Chondrocyte (in vitro differentiated cells): ENCODE measurements at places on chromosomes 5 and 9. TPM values are rescaled to one million over a fixed set of nuclear protein-coding genes. Genes with fewer than 3 reads are reported as not detected.

Gene VPS13A
- 54.1 to 64.1 TPM (median 57.7 TPM) in 3 replicates for total RNA-seq

DNA sequence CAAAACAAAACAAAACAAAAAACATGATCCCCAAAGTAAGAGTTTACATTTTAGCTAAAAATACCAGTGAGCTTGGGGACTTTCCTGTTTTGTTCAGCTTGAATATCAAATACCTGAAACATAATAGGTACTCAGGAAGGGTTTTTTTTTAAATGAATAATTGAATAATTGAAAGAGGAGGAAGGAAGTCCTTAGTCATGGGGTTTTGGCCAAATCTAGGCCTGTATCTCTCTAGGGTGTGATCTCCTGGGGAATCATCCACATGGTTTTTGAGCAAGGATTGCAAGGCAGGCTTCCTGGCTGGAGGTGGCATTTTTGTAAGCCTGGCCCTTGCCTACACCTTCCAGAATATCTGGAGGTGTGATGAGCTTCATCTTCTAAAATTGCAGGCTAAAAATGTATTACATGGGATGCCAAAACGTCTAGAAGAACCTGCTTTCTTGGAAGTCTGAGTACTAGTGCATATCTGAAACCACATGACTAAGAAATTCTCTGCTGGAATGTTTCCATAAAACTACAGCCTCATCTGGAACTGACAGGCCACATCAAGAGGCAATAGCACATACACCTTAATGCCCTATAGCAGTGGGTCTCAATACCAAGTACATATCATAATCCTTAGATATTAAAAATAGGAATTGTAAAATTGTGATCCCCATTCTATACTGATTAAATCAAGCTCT is 10.4 kb downstream of the C9 start:
- DNase-seq = no peak
- H3K4me3 ChIP-seq = no peak overlapping the region
- peaks cover 10% of the 10 kb centered on the region for H3K27me3 ChIP-seq
- no peak overlapping the region for H3K27ac ChIP-seq
- no peaks in the 10 kb centered on the region for H3K4me1 ChIP-seq

Gene MEGF10
- total RNA-seq = 6.6 to 10.8 TPM (median 7.8 TPM) in 3 replicates

- DNase-seq = no peak
- peaks cover 33% of the 10 kb centered on the region for H3K4me1 ChIP-seq
- no peaks in the 10 kb centered on the region for H3K27me3 ChIP-seq
- H3K4me3 ChIP-seq = peak overlapping the region; percentile 29
- peak overlapping the region; percentile 80 for H3K27ac ChIP-seq
These were observed 60.8 kb downstream of the TTLL11 start for GRCh38 chr9:122032346-122032745.

GRCh38 chr9:121399126-121399882 is 29.3 kb upstream of the STOM start:
- no peak for DNase-seq
- H3K4me3 ChIP-seq = no peak overlapping the region
- H3K4me1 ChIP-seq = peaks cover 22% of the 10 kb centered on the region
- H3K27ac ChIP-seq = peak overlapping the region; percentile 76

DNA sequence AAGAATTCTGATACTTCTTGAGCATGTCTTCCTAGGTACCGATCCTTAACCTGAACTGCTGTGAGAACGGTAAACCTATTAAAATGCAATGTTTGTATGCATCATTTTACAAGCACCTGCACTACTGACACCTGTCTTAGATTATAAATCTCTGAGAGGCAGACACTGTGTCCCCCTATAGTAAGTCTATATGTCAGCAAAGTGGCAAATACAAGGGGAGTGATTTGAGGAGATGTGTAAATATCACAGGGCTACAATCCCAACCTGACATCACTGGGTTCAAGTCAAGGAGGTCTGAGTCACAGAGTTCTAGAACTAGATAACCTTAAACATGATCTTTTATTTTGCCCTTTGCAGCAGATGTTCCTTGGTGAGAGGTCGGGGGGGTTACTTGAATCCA is 64.1 kb downstream of the ANKH start:
- no peak for DNase-seq
- no peak overlapping the region for H3K4me3 ChIP-seq
- peaks cover 33% of the 10 kb centered on the region for H3K4me1 ChIP-seq
- H3K27ac ChIP-seq = no peak overlapping the region

DNA sequence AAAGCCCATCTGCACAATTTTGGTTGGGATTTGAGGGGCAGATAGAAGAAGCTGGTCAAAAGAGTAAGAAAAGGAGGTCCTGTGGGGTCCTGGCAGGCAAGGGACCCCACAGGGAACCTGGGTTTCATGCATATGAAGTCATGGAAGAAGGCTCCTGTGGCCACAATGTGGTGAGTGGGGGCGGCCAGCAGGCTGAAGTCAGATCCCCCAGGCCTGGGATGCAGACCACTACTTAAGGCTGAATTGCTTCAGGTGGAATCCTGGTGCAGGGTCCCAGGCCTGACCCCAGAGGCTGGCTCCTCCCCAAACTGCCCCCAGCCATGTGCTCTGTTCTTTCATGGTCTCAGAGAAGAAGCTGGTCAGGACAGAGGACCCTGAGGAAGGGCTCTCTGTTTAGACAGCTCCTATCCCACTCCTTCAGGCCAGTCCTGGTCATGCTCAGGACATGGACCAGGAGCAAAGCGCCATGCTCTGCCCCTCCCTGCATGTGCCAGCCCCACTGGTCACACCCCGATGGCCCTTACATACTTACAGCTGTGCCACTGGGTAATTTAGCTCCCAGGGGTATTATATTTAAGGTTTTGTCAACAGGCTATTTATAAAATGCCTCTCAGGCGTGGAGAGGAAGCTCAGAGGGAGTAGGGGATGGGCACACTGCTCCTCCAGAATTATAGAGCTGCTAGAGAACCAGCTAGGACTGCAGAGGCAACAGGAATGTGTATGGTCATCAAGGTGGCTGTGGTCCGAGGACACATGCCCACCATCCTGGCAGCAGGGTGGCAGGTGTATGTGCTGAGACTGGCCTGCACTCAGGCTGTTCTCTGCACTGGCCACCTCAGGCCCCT is 33.4 kb downstream of the C5orf15 start:
- peaks cover 10% of the 10 kb centered on the region for H3K4me1 ChIP-seq
- H3K36me3 ChIP-seq = no peaks in the 10 kb centered on the region
- no peaks in the 10 kb centered on the region for H3K27me3 ChIP-seq
- DNase-seq = no peak

DNA sequence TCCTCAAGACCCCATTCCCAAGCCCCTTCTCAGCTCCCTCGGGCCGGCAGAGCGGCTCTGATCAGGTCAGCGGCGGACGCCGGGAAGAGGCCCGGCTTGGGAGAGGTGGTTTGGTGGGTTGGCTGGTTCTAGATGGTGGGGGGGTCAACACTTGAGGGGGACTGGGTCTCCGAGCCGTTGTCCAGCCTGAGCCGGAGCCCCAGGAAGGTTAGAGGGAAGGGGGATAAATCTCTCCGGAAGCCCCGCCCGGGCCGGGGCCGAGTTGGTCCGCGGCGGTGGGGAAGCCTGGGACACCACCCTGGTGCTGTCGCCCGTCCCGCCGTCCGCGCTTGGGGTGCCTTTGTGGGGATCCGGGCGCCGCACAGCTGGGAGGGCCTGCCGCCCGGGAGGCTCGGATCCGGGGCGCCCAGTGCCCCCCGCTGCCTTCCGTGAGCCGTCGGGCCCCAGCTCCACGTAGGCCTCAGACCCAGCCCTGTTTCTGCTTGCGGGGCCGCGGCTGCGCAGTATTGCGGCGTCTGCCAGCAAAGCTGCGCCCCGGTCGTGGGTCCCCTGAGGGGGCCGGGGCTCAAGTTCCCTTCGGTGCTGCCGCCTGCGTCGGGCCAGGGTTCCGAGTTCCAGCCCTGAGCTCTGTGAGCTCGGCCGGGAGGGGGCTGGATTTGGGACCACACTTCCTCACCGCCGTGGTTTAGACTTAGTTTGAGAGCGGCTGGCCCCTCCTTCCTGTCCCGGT is 542 bp upstream of the TRIM52 start:
- peaks cover 10% of the 10 kb centered on the region for H3K36me3 ChIP-seq
- no peak for DNase-seq
- H3K27ac ChIP-seq = peak overlapping the region; percentile 97
- H3K4me3 ChIP-seq = peak overlapping the region; percentile 98

DNA sequence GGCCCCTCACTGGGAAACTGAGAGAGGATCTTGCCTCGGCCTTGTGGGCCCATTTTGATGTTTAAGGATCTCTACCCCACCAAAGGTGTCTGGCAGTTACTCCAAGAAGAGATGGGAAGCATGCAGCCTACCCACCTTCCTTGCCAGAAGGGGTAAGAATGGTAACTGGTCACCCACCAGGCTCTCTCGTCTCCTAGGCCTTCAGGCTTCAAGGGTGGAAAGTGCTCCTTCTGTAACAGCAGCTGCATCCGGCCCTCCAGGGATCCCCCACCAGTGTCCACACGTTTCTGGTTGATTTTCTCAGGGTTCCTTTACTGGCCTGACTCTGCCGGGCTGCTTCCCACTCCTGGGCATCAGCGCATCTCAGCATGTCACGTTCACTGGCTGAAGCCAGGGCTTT is 204.4 kb upstream of the IRX1 start:
- no peak overlapping the region for H3K4me3 ChIP-seq
- DNase-seq = no peak
- H3K27me3 ChIP-seq = peaks cover 3% of the 10 kb centered on the region

GRCh38 chr9:14418301-14418940 is 104.5 kb upstream of the NFIB start:
- H3K27ac ChIP-seq = no peak overlapping the region
- DNase-seq = no peak

DNA sequence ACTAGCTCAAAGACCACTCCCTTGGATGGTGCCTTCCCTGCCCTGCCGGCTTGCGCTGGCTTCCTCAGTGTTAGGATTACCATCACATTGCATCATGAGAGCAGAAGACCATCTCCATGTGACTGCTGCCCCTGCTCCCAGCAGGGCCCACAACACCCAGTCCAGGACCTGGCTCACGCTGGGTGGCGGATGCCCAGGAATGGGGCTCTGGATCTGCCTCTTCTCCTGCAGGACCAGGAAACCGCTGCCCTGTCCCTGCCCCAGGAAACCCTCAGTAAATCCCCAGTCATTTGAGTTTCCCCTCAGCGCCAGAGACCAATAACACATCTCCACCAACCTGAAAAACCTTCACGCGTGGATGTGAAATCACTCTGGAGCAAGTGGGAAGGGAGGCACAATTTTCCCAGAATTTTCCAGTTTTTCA is 3.3 kb upstream of the RNF44 start:
- DNase-seq = no peak
- peaks cover 50% of the 10 kb centered on the region for H3K4me1 ChIP-seq
- no peaks in the 10 kb centered on the region for H3K36me3 ChIP-seq

Gene DNAJC21
- total RNA-seq = 37.3 to 45.4 TPM (median 39.3 TPM) in 3 replicates

Gene PCDHA13
- 1.1 to 2.0 TPM (median 1.3 TPM) in 3 replicates for total RNA-seq

DNA sequence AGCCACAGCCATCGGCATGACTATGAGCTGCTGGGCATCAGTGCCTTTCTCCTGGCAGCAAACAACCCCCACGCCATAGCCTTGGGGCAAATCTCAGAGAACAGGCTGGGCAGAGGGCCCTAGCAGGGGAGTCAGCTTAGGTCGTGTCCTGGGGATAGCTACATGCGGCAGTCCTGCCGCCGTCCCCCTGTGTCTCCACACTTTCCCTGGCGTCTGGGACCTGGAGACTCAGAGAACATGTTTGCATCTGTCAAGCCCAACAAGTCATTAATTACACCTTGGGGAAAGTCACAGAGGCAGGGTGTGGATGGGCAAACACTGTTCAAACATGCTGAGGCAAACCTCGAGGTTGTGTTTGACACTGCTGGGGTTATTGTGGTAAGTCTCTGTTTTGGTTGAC is 123.6 kb downstream of the C5orf15 start:
- H3K27ac ChIP-seq = no peak overlapping the region
- DNase-seq = no peak
- H3K27me3 ChIP-seq = peaks cover 4% of the 10 kb centered on the region
- no peaks in the 10 kb centered on the region for H3K36me3 ChIP-seq

Gene GRIA1
- 0.55 to 13.9 TPM (median 0.77 TPM) in 3 replicates for total RNA-seq

- H3K4me1 ChIP-seq = peaks cover 7% of the 10 kb centered on the region
- H3K4me3 ChIP-seq = no peak overlapping the region
- peaks cover 17% of the 10 kb centered on the region for H3K27me3 ChIP-seq
- H3K27ac ChIP-seq = no peak overlapping the region
- no peaks in the 10 kb centered on the region for H3K36me3 ChIP-seq
- DNase-seq = no peak
These were observed 23.5 kb upstream of the IFNE start for GRCh38 chr9:21505425-21506179.

GRCh38 chr5:124718380-124718789 is 28.1 kb downstream of the ZNF608 start:
- no peaks in the 10 kb centered on the region for H3K36me3 ChIP-seq
- H3K4me1 ChIP-seq = peaks cover 20% of the 10 kb centered on the region
- H3K27ac ChIP-seq = no peak overlapping the region
- no peaks in the 10 kb centered on the region for H3K27me3 ChIP-seq
- H3K4me3 ChIP-seq = no peak overlapping the region

Gene HK3
- not detected in 3 replicates for total RNA-seq

Gene STPG3
- not detected in 3 replicates for total RNA-seq

GRCh38 chr5:125409234-125409860 is 662.9 kb upstream of the ZNF608 start:
- no peak for DNase-seq
- no peaks in the 10 kb centered on the region for H3K36me3 ChIP-seq
- no peak overlapping the region for H3K4me3 ChIP-seq
- no peaks in the 10 kb centered on the region for H3K27me3 ChIP-seq
- H3K27ac ChIP-seq = peak overlapping the region; percentile 99

- DNase-seq = no peak
- peaks cover 61% of the 10 kb centered on the region for H3K27me3 ChIP-seq
- H3K4me3 ChIP-seq = peak within 1 kb of the TSS; percentile 81
- peaks cover 13% of the 10 kb centered on the region for H3K4me1 ChIP-seq
- peaks cover 2% of the 10 kb centered on the region for H3K36me3 ChIP-seq
These were observed at the start of gene ELOVL7 for GRCh38 chr5:60843936-60844905. TSS of gene ELOVL7 (minus strand) at chr5:60844269. CDS start at chr5:60787397, 56,872 bp downstream.

- H3K27me3 ChIP-seq = peaks cover 19% of the 10 kb centered on the region
- H3K4me3 ChIP-seq = no peak overlapping the region
- H3K27ac ChIP-seq = no peak overlapping the region
- no peaks in the 10 kb centered on the region for H3K4me1 ChIP-seq
- DNase-seq = no peak
- no peaks in the 10 kb centered on the region for H3K36me3 ChIP-seq
These were observed 8.5 kb downstream of the DOCK8 start for GRCh38 chr9:223152-223551.

DNA sequence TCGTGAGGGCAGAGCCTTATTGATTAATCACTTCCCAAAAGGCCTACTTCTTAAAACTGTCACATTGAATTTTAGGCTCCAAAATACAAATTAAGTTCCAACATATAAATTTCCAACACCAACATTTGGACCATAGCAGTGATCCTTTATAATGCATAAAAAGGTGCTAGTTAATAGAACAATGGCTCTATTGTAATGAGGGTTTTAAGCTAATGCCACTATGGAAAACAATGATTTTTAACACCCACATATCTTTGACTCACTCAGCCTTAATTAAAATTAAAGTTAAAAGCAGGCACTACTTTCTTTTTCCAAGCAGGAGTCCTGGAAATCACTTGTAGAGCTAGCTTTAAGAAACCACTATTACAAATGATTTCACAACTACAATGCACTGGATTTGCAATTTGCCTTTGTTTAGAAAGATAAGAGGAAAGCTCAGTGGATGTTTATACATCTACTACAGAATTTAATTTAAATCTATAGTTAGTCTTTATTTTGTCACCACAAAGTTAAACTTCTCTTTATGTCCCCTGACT is 41.8 kb downstream of the DPYSL3 start:
- H3K4me1 ChIP-seq = no peaks in the 10 kb centered on the region
- H3K36me3 ChIP-seq = no peaks in the 10 kb centered on the region
- no peak overlapping the region for H3K4me3 ChIP-seq
- no peak for DNase-seq
